ENCODE measurements at places on chromosomes 16 and 17.

DNA sequence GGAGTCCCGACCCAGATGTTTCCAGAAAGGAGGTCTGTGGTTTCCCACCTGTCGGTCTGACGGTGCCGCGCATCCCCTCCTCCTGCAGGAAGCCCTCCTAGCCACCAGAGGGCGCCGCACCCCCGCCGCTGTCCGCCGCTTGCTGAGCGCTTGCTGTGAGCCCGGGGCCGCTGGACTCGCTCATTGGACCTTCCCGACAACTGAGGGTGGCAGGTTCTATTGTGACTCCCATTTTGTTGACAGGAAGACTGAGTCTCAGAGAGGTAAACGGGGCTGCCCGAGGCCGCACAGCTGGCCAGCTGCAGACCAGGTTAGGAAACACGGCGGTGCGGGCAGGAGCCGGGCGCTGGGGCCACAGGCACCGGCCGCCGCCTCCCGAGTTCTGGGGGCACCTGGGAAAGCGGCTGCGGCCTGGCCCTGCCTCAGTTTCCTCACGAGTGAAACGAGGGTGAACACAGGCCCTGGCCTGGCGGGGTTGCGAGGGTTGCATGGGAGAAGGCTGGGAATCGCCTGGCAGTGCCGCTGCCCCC is 191.1 kb upstream of the CIBAR2 start:
- DNase-seq: peak; percentile 76

DNA sequence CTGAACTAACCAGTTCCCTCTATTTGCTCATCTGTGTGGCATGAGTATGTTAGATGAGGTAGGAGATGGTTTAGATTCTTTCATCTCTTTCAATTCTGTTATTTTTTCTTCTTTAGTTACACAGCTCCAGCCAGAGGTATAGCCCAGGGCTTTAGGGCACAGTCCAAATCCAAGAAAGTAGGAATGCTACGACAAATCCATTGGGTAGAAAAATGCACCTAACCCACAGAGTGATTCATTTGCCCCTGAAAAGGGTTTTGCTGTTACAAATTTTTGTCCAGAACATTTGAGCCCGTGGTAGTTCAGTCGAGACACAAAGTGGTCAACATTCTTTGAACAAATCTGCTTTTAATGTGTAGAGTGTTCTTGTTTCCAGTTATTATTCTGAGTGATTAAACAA is 250.7 kb downstream of the HS3ST3A1 start:
- DNase-seq: no peak

GRCh38 chr16:84605339-84605848 is 12.5 kb downstream of the COTL1 start:
- DNase-seq: no peak

- no peak for DNase-seq
Observed at GRCh38 chr16:1144476-1145382, 8.2 kb upstream of the CACNA1H start.

DNA sequence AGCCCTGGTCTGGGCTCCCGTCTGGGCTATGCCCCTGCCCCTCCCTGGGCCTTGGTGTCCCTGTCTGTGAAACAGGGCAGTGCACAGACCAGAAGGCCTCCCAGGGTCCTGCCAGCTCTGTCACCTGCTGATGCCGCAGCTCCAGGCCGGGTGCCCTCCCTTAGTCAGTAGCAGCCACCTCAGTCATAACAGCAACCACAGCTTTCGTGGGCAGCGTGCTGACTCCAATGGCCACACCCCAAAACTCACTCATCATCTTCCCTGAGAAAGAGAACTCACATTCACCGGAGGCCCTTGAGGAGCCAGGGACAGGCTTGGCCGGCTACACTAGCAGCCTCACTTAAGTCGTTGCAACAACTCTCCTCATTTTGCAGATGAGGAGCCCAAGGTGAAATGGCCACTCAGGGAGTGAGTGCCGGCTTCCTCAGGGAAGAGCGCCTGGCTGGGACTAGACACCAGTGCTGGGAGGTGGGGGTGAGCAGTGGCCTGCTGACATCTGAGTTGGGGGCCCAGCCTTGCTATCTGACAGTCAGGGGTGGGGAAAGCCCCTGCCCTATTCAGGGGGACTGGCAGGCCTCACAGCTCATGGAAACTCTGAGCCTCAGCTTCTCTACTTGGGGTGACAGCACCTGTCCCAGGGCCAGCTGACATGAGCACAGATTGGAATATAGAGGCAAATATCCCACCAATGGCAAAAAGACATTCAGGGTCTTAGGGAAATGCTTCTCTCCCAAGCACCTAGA is 22.6 kb downstream of the SLC5A10 start:
- DNase-seq: no peak

DNA sequence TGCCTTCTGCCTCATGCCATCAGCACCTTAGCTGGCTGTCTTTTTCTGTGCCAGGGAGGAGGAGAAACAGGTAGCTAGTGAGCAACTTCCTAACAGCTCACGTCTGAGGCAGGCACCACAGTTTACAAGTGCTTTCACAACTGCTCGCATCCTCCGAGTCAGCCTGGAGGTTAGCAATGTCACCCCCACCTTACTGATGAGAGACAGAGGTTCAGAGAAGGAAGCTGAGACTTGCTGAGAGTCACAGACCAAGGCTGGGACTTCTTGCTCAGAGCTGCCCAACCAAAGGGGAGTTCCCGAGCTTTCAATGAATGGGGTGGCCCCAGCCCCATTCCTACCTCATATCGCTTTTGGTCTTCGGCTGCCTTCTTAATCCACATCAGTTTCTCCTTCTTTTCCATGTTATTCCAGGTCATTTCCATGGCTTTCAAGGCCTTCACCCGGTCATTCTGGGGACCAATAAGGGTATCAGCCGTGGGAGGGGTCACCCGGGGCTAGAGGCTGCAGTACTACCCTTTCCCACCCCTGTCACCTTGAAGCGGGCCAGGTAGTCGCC is 9.6 kb downstream of the UBTF start:
- no peak for DNase-seq

GRCh38 chr16:57704905-57705852 is 10.6 kb downstream of the DRC7 start:
- DNase-seq: no peak

DNA sequence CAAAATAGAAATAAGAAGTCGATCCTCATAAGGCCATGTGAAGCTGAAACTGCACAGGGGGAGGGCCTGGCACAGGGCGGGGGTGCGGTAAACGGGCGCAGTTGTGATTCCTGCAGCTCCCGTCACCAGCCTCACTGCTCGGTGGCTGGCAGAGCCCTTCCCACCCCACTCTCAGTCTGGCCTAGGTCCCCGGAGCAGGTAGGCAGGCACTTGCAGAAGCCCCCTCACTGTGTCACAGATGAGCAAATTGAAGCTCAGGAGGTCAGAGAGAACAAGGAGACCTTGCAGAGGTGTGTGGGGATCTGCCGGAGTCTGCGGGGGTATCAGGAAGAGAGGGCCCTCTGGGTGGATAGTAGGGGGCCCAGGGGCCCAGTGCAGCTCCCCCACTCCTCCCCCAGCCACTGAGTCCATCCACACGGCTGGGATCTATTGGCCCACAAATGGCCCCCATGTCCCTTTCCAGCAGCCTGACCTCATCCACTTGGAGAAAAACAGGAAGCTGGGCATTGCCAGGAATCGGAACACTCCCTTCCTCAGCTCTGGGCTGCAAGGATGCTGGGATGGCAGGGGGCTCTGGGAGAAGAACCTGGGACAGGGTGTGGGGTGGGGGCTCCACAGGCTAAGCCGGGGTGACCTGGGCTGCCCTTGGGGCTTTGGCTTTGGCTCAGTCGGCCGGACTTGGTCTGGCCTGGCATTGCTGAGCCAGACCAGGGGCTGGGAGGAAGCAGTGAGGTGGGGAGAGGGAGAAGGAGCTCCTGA is 21.4 kb upstream of the MAP3K14 start:
- DNase-seq: no peak

DNA sequence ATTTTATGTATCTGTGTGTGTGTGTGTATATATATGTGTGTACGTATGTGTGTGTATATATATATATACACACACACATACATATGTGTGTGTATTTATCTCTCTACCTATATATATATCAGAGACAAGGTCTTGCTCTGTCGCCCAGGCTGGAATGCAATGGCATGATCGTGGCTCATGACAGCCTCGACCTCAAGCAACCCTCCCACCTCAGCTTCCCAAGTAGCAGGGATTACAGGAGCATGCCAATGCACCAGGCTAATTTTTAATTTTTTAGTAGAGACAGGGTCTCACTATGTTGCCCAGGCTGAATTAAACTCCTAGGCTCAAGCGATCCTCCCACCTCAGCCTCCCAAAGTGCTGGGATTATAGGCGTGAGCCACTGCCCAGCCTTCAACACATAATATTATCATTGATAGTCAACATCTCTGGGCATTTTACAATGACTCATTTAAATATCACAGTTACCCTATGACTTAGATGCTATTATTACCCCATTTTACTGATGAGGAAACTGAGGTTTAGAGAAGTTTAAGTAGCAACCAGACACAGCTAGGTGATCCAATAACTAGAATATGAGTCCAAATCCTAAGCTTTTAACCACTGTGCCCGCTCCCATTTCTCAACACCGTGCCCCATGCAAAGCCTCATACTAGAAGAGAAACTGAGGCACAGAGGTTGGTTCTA is 24.3 kb downstream of the G6PC3 start:
- DNase-seq: no peak

DNA sequence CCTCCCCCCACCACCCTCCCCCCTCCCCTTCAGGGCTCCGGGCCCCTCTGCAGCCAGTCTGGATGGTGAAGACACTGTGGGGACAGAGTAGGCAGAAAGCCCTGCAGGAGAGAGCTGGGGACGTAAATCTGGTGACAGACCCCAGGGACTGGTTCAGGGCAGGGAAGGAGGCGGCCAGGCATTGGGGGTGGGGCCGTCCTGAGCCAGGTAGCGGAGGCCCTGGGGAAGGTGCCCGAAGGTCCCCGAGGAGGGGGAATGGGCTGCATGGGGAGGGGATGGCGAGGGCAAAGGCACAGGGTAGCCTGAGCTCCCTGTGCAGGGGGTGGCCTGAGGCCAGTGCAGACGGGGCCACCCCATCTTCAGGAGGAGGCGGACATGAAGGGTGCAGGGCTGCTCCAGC is 26.3 kb upstream of the CACNA1H start:
- DNase-seq: no peak

GRCh38 chr16:9107025-9107970 is 15.9 kb downstream of the HAPSTR1 start:
- no peak for DNase-seq

DNA sequence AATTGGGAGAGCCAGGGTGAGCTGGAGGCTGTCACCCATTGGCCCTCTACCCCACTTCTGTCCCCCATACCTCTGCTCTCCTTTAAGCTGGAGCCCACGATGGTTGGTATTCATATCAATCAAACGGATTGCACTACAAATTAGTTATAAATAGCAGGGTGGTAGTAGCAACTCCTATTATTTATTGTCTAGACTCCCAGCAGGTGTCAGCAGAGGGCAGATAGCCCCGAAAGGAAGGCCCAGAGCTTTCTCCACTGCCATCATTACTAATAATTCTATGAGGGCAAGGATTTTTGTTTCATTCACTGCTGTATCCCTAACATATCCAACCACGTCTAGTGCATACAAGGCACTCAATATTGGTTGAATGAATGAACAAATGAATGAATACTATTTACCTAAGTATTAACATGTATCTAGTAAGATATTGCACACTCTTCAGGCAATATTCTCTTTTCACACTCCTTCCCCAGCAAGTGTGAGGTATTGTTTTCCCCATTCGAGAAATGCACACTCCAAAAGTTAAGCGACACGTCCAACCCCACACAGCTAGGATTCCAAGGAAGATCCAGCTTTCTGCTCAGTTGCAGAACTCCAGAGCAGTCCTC is 6.3 kb downstream of the C17orf50 start:
- DNase-seq: peak; percentile 23

GRCh38 chr16:29154088-29154487 is 169.2 kb downstream of the LAT start:
- DNase-seq: no peak

Measured in stimulated activated CD4-positive, alpha-beta T cell treated with anti-CD3 and anti-CD28 coated beads, Interleukin-12 subunit alpha, Interleukin-12 subunit beta, amount 100 ng/mL, for 4 hours (primary cell).